ENCODE measurements at places on chromosomes 1 and 21.

DNA sequence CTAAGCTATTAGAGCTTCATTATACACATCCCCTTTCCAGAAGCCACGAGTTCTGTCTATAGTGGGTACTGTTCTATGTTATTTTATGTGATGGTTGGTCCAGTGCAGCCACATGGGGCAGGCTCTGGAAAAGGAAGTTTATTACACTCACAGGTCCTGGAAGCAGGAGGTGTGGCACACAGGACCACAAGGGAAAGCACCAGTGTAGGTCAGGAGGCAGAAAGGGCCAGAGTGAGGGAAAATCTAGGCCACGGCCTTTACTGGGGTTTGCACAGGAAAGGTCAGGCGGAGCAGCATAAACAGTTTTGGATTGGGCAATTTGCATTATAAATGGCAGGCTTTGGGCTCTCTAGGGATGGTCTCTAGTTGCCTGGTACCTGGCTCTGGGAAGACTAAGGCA is 21.8 kb upstream of the CNIH3 start:
- no peak for DNase-seq

GRCh38 chr1:183804916-183805841 is at the start of gene RGL1:
Gene RGL1 (plus strand): TSS chr1:183805120. CDS start chr1:183805298, 178 bp downstream.
- no peak for DNase-seq

- no peak for DNase-seq
Measured at GRCh38 chr1:182556279-182556678, 32.8 kb downstream of the RNASEL start.

- no peak for DNase-seq
Measured at GRCh38 chr1:165907256-165907857, 79.9 kb downstream of the UCK2 start.

- no peak for DNase-seq
Measured at GRCh38 chr1:17281775-17282181, 26.2 kb upstream of the PADI4 start.

GRCh38 chr21:36860736-36861594 is 105.5 kb downstream of the HLCS start:
- no peak for DNase-seq

GRCh38 chr1:211334986-211335385 is 8.4 kb downstream of the TRAF5 start:
- DNase-seq = no peak

DNA sequence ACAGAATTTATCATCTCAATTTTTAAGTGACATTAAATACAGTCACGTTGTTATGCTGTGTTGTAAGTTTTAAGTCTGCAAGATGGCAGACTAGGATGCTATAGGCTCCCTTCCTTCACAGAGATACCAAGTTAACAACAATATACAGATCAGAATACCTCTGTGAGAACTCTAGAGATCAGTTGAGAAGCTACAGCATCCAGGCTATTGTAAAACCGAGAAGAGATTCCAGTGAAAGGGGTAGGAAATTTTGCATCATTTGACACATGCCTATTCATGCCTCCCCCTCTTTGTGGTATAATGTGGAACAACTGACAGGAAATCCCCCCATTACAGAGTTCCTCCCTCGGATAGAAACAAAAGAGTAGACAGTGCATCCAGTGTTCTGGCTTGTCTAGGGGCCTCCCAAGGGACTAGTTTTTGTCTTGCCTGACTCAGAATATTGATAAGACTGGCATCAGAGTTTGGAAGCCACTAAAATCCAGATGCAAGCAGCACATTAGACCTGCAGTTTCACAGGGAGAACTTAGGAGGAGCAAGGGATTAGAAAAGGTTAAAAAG is 80.6 kb downstream of the LBR start:
- no peak for DNase-seq

- DNase-seq = no peak
Measured at GRCh38 chr1:177925006-177925405, 44.9 kb downstream of the SEC16B start.

GRCh38 chr1:56898879-56899278 is 44.3 kb downstream of the C8A start:
- no peak for DNase-seq

- DNase-seq = no peak
Measured at GRCh38 chr1:226798427-226799411, 59.6 kb upstream of the ITPKB start.

DNA sequence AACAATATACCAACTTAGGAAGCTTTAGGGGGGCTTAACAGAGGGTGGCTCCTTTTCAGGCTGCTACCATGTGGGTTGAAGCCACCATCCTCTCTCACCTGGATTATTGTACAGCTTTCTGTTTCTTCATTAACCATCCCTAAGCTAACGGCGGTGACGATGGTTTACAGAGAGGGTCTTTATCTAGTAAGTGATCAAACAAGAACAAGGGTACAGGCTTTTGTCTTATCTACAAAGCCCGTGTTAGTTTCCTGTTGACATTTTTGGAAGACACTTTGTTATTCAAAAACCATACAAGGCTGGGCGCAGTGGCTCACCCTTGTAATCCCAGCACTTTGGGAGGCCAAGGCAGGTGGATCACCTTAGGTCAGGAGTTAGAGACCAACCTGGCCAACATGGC is 20.4 kb downstream of the SLC25A33 start:
- DNase-seq = no peak

DNA sequence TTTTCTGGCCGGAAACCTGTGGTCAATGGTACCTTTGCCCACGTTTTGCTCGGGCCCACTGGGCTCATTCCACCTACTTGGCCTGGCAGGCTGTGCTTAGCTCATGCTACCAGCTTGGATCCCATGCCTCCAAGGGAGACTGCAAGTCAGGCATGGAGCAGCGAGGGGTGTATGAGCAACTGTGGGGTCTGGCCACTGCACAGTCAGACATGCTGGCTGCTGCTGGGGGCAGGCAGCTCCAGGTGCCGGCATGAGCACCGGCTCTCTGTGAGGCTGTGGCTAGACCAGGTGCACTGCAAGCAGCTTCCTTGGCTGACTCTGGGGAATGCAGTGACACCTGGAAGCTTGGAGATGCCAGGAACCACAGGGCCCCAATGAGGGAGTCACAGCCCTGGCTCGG is 161.1 kb upstream of the DUSP10 start:
- DNase-seq = no peak

- DNase-seq = no peak
Measured at GRCh38 chr21:34970167-34970500, 79.0 kb downstream of the RUNX1 start.

- DNase-seq = no peak
Measured at GRCh38 chr1:227949954-227950734, 2.4 kb upstream of the WNT9A start.

- no peak for DNase-seq
Measured at GRCh38 chr21:42468491-42469131, 27.4 kb downstream of the RSPH1 start.

- DNase-seq = no peak
Measured at GRCh38 chr1:31243501-31244286, 4.0 kb upstream of the NKAIN1 start.

GRCh38 chr21:25361097-25361496 is 246.2 kb downstream of the MRPL39 start:
- no peak for DNase-seq

GRCh38 chr21:40618191-40618973 is 228.6 kb downstream of the DSCAM start:
- no peak for DNase-seq

DNA sequence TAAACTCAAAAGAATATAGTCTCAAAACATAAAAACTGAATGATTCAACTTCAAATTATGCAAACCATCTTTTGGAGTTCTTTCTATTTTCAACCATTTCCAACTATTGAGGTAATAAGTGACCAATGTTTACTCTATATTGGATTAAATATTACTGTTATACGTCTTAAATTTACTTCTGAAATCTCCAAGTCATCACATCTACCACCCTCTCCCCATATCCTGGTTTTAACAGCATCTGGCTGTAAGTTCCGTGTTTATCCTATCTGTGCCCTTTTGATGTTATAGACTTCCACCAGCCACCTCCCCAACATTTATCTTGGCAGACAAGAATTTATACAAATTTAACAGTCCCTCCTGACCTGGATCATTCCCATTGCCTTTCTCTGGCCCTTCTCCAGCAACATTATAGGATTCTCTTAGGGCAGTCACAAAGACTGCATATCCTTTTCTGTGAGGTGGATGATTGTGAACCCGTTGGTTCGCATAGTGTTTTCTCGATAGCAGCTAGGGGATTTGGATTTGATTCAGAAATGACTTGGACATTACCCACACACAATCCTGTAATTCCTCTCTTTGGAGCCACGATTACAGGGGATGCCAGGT is 313.4 kb upstream of the FMN2 start:
- no peak for DNase-seq

DNA sequence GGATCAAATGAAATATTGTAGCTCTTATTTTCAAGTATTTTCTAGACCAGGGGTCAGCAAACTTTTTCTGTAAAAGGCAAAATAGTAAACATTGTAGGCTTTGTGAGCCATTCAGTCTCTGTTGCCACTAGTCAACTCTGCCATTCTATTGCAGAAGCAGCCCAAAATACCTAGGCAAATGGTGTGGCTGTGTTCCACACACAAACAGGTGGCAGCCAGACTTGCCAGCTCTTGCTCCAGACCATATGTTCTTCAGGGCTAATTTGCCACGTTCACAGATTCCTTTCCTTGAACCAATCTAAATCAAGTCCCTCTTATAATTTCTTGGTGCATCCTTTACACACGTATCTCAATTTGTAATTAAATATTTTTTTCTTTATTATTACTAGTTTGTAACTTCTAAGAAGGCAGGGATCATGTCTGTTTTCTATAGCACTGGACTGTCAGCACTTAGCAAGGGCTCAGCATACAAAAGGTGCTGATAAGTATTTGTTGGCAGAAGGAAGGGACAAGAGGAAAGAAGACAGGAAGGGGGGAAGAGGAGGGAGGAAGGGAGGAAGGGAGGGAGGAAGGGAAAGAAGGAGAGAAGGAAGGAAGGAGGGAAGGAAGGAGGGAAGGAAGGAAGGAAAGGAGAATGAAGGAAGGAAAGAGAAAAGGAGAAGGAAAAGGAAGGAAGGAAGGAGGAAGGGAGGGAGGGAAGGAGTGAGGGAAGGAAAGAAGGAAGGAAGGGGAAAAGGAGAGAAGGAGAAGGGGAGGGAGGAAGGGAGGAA is 106.5 kb upstream of the EDEM3 start:
- DNase-seq = no peak

DNA sequence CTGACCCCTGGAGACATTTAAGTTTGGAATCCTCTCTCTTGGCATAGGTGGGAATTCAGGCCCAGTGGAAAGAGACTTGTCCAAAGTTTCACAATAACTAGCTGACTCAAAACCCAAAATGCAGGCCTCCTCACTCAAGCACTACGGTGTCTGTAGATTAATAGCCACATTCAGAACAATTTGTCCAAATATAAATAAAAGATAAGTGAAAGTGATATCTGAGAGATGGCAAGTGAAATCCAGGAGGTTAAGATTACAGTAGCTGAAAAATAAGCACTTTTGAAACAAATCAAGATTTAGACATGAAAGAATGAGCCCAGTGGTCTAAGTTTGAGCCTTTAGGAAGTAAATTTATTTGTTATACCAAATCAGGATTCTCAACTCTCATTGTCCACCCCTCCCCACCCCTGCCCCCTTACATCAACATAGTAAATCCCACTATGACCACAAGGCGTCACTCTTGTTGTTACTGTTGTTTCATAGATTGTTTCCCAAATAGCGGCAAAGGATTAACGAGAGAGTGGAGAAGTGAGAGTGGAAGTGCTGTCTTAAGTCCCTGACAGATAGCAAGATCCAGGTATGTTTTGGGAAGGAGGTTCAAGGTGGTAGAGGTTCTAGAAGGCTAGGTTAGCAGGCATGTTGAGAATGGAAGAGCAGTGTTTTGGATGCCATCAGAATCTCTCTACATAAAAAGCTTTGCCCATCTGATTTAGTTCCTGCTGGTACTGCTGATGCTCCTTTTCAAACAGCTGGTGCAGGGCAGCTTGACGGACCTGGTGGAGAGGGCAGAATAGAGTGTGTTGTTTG is 7.1 kb upstream of the TPM3 start:
- DNase-seq = no peak

GRCh38 chr1:118913818-118914217 is 74.3 kb downstream of the TBX15 start:
- DNase-seq = no peak

DNA sequence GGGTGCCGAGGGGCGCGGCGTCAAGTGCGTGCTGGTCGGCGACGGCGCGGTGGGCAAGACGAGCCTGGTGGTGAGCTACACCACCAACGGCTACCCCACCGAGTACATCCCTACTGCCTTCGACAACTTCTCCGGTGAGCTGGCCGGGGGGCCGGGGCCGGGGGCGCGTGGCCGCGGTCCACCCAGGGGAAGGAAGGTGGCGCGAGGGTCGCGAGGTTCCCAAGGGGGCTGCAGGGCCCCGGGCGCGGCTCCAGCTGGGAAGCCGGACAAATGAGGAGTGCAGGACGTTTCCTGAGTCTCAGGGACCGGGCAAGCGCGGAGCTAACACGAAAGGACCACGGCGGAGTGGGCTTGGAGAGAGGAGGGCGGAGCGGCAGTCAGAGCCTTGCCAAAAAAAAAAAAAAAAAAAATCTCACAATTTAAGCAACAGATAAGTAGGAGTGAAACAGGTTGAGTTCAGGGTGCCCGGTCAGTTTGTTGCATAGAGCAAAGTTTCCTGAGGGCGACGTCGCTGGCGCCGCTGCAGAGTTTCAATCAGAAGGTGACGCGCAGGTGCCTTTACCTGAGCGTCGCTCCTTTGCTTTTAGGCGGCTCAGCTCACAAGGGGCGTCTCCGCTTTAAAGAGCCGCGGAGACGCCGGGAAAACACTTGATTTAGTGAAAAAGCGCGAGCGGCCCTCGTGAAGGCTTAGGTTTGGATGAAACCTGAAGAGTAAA is 750 bp downstream of the RHOU start:
- no peak for DNase-seq

- no peak for DNase-seq
Measured at GRCh38 chr1:86289161-86289560, 107.0 kb downstream of the ODF2L start.

DNA sequence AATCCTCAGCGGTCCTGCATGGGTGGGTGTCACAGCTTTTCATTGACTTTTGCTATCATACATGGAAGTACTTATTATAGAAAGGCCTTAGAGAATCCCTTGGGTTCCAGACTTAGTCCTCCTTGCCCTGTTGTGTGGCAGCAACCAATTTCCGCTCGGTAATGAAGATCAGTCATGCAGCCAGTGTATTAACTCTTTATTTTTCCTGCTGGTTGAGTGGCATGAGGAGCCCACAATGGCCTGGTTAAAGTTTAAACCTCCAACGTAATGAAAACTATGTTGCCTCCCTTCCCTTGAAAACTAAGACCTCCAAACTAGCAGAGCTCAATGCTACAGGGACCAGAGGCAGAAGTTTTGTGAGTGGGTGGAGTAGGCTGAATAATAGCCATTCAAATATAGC is 20.0 kb downstream of the CITED4 start:
- DNase-seq = no peak
